ENCODE measurements at places on chromosomes 2 and 18.

- no peak for DNase-seq
These were observed 37.3 kb upstream of the ACAA2 start for GRCh38 chr18:49850636-49851035.

GRCh38 chr2:64623242-64623850 lies 30.4 kb downstream of the SERTAD2 start:
- no peak for DNase-seq

DNA sequence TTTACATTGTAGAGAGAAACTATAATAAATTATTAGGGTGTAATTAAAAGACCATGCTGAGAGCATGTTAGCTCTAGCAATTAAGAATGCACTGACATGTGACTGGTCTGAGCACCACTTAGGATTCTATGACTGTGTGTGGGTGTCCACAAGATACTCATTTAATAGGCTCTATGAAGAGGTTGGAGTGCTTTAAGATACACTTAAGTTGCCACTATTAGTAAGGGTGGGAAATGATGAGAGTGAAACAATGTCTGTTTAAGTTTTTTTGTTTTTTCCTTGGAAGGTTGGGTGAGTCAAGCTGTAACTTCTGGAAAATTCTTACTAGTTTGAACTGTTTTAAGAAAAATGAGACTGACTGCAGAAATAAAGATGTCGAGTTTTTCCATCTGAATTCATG lies 1.8 kb upstream of the FAP start:
- no peak for DNase-seq

- no peak for DNase-seq
These were observed 87.3 kb downstream of the ANTXR1 start for GRCh38 chr2:69100220-69100723.

DNA sequence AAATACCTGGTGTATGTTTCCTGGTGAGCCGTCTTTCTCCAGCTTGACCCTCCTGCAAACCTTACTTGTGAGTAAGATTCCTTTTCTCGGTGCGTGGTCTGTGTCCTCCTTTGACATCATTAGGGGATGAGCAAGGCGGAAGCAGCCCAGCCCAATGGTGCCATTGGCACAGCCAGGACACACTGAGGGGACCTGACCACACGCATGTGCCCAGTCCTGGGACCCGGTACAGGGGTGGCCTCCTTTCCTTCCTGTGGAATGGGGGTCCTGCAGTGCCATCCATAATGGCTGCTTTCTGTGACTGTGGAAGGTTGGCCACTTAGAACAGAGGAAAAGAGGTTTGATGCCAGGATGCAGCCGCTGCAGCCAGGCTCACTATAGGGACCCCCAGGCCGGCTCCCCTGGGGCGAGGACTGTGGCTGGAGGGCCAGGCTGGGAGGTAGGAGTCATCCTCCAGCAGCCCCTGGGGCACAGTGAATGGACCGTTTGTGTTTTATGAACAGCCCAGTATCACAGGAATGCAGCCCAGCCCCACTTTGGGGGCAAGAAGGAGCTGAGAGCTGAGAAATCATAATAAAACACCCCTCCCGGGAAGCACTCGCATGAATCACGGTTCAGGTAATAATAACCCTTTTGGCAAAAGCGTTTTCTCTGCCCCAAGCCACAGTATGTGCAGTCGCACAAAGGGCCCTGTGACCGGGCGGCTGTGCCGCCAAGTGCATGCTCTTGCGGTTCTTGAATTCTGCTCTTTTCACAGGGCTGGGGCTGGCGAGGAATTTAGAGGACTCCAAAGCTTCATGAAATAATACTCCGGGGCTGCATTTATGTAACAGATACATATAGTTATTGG lies 73.2 kb downstream of the ASB1 start:
- no peak for DNase-seq

- no peak for DNase-seq
These were observed 972.0 kb downstream of the DPP10 start for GRCh38 chr2:115414466-115414865.

- no peak for DNase-seq
These were observed 43.3 kb downstream of the FER1L5 start for GRCh38 chr2:96685577-96686459.

DNA sequence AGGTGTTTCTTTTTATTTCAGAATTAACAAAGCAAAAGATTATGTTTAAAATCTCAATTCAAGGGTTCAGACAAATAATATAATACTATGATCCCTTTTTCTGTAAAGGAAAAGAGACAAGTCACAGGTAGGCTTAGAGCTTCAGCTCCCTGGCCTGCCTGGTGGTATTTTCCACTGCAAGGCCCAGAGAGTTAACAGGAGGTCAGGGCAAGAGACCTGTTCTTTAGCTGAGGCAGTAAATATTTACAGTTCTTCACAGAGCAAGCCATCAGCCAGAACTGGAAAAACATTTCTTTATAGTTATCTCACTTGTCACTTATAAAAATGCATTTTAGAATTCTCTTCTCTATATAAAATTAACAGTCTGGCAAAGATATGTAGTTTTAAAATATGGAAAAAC lies 70.1 kb downstream of the EPG5 start:
- DNase-seq: no peak

DNA sequence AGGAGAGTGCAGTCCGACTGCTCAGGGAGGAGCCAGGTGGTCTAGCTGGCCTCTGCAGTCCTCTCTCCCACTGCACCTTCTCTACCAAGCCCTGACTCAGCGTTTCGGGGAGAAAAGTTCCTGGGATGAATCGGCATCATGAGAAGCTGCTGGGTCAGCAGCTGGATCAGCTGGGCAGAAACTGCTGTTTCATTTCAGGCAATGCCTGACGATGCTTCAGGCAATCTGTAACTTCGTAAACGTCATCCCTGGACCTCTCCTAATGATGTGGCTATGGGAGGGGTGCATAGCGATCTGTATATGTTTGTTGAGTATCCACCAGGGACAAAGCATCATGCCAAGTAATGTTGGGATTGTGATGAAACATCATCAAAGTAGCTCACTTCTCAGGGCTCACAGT lies 20.7 kb downstream of the LIPG start:
- DNase-seq: no peak

GRCh38 chr2:40783704-40784103 lies 331.8 kb upstream of the SLC8A1 start:
- no peak for DNase-seq

GRCh38 chr18:39786477-39786876 lies 2168.6 kb upstream of the PIK3C3 start:
- DNase-seq: no peak

GRCh38 chr2:195368249-195369217 lies 288.5 kb upstream of the SLC39A10 start:
- no peak for DNase-seq

GRCh38 chr2:43348908-43349661 lies 122.7 kb upstream of the ZFP36L2 start:
- DNase-seq: no peak

- no peak for DNase-seq
These were observed 13.9 kb downstream of the RAB31 start for GRCh38 chr18:9721893-9722550.

DNA sequence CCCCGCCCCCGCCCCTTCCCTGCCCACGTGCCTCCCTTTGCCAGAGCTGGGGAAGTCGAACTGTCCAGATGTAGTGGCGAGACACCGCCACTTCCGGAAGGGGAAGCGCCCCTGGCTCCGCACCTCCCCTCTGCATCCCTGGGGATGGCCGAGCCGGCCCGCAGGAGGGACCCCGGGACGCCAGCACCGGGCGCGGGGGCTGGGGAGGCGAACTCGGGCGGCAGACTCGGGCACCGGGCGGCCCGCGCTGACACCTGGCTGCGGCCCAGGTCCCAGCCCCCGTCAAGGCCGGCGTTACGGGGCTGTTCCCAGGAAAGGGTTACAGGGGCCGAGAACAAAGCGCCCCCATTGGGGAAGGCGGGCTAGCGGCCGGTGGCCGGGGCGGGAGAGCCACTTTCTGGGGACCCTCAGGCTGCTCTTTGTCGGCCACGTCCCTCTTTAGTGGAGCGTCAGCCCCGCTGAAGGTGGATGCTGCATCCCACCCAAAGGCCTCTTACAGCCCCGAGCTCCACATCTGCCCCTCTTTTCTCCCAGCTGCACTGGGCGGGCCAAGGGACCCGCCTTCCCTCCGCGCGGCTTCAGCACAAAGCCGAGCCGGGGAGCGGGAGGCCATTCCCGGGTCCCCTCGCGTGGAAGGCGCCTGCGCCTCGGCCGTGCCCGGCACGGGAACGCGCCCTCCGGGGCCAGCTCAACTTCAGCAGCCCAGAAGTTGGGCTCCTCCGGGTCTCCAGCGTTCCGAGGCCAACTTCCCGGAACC lies 1.3 kb downstream of the SDC1 start:
- DNase-seq: peak; percentile 22

GRCh38 chr2:20488782-20489181 lies 41.9 kb downstream of the RHOB start:
- no peak for DNase-seq

DNA sequence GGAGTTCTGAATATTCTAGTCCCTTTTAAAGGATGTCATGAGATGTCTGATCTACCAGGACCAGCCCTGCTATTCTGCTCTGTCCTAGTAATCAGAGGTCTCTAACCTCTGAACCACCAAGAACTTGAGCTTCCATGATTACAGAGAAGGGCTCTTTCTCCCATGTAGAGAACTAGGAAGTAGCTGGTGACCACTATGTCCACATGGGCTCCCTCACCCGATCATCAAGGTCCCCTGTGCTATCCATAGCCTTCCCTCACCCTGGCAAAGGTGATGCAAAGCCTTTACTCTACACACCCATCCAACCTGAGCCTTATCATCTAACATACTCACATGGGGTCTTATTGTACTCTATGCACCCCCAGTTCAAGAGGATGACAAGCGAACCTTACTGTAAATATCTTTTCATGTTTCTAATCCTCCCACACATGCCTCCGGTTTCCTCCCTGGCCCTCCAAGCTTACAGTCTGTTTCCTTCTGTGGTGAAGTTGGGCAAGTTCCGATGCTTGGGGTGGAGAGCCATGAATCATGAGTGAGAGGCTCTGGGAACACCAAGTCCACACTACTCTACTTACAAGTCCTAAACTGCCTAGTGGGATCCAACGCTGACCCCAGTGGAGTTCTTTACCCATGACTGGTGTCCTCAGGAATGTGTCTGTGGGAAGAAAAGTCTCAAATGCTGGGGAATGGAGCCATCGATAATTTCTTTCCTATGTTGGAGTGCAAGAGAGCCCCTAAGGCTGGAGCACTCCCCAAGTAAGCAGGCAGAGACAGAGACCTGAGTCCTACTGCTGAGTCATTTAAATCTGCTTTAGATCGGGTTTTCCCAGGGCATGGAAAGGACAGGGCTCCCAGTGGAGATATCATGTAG lies 73.3 kb upstream of the KLF7 start:
- peak; percentile 39 for DNase-seq

GRCh38 chr2:177015356-177015923 lies 197.2 kb upstream of the HNRNPA3 start:
- DNase-seq: no peak

DNA sequence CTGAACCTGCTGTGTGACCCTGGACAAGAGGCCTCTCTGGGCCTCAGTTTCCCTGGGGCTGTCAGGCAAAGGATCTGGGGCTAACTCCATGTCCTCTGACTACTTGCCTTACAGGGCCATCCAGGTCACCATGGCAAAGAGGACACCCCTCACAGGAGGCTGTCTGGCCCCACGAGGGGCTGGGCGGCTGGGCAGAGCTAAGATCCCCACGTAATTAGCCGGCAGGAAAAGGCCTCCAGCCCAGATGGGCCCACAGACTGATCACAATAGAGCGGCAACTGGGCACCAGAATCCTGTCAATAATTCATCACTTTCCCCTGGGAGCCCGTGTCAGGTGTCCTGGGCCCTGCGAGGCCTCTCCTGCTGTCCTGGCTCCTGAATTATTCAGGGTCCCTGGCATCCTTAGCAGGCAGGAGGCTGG lies 44.8 kb upstream of the OTOF start:
- DNase-seq: no peak

DNA sequence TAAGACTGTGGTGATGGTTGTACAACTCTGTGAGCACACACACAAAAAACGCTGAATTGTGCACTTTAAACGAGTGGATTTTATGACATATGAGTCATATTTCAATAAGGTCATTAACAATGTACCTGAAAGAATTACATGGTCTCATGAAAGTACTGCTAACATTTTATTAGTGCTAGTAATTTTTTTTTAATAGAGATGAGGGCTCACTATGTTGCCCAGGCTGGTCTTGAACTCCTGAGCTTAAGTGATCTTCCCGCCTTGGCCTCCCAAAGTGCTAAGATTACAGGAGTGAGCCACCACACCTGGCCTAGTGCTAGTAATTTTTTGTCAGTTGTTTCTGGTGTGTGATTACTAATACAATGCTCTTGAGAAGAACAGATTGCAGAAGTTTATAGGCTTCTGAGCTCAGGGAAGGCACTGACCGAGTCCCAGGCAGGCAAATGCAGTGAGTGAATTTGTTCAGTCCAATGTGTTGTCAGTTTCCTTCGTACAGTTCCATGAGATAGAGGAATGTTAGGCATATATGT lies 177.0 kb downstream of the TGIF1 start:
- no peak for DNase-seq

DNA sequence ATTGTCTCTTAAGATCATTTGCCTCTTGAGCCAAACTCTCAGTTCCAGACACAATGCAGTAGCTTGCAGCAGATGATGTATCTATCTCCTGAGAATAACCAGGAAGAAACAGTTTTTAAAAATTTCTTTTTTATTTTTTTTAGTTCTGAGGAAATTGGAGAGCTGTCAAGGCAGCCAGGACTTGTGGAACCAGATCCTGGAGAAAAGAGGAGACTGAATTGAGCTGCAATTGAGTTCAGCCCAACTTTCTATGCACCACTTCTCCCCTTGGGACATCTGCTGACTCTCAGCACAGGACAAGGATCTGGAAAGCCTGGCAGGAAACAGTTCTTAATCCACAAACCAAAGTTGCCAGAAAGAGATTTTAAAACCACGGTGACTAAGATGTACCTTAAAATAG lies 13.5 kb upstream of the CSRNP3 start:
- DNase-seq: no peak

DNA sequence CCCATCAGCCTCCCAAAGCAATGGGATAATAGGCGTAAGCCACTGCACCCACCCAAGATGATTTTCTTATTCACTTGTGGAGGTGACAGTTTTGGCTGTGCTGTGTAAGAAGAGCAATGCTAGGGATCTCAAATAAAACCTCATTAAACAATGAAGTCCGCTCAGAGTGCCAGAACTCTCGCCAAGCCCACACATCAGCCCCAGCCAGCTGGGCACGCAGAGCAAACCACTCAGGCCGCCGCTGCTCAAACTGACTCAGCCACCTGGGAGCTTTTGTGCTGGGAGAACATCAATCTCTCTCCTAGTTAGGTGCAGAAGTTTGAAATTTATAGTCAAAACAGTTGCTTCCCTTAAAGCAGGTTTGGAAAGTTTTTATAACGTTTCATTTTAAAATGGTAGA lies 47.6 kb downstream of the RNF152 start:
- DNase-seq: no peak
